ENCODE measurements at places on chromosomes 1 and 21. TPM values are rescaled to one million over a fixed set of nuclear protein-coding genes. Genes with fewer than 3 reads are reported as not detected.

Gene VAV3
- total RNA-seq = under 0.01 TPM

Gene KNCN
- not detected for total RNA-seq

Gene MUTYH
- 18.1 TPM for total RNA-seq

Gene CELA2A
- total RNA-seq = not detected

Gene TRIM45
- 4.0 TPM for total RNA-seq

Gene DAB1
- total RNA-seq = not detected

Gene SELENBP1
- 25.9 TPM for total RNA-seq

Gene SPRR2A
- not detected for total RNA-seq

Gene TNNT2
- not detected for total RNA-seq

Gene DYNLT5
- total RNA-seq = 1.7 TPM

Gene OR2G2
- not detected for total RNA-seq

Data from bronchus fibroblast of lung (primary cell).